CD4-positive, alpha-beta T cell treated with Interleukin-6 at 100 ng/mL for 8 hours (primary cell): ENCODE measurements at places on chromosomes 1 and 21.

GRCh38 chr21:29074007-29074376 lies 544 bp upstream of the CCT8 start:
- DNase-seq = no peak

DNA sequence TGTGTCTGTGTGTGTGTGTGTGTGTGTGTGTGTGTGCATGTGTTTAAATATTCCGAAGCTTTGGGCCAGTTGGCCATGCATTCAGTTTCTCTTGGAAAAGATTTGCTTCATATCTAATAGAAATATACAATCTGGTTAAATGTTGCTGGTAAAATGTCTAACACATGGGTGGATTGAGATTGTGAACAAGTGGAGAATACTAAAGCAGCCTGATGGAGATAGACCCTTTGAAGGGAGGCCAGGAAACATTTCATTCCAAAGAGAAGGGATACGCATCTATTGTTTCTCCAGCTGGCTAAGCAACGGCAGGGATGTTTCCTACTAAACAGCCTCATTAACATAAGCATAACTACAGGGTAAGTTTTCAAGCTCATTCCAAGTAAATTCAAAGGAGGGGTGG lies 257.5 kb upstream of the PTBP2 start:
- DNase-seq = no peak

GRCh38 chr1:17143760-17144159 lies 24.5 kb upstream of the PADI2 start:
- DNase-seq = no peak

DNA sequence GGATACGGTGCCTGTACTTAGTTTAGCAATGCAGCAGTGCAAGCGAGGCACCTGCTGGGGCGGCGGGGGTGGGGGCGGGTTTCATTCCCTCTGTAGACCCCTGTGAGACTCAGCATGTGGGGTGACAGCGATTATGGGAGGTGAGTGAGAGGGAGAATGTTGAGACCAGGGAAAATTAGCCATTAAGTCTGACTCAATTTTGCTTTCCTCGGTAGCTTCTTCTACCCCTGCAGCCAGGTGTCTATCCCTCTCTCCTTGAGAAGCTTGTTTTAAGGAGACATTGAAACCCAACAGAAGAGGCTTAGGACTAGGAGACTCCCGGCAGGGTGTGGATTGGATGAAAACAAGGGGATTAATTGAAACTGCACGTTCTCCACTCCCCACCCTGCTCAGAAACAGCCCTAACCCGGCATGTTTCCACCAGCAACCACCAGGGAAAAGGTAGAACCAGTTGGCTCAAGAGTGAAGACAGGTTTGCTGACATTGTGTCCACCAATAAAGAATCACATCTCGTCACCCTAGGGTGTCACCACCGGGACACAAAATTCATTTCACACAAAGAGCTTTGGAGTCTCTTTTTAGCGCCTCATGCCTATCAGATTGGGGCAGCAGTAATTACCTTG lies 20.6 kb upstream of the ATF3 start:
- DNase-seq = no peak

- DNase-seq = no peak
Observed at GRCh38 chr1:198436276-198436675, 104.2 kb downstream of the ATP6V1G3 start.

GRCh38 chr1:209324901-209325871 lies 258.3 kb upstream of the CAMK1G start:
- DNase-seq = no peak
